Islet precursor cell (in vitro differentiated cells): ENCODE measurements at places on chromosomes 16 and 17.

- DNase-seq, result no peak
Measured at GRCh38 chr17:4944554-4945175, 3.7 kb downstream of the PFN1 start.

- DNase-seq, result no peak
Measured at GRCh38 chr17:49216953-49217650, 6.6 kb downstream of the ABI3 start.

DNA sequence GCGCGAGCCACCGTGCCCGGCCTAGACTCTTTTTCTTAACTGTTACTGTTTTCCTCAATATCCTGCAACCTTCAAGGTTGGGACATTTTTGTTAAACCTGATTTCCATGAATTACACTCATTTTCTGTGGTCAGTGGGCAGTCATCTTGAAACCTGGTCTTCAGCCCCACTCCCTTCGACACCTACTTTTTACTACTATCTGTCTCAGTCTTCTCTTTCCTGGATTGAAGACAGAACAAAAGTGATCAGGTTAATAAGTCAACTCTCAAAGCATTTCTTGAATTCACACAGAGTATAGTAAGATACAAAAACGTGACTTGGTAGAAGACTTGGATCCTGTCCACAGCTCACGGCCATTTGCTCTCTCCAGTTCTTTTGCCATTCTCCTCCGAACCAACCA, 6.1 kb downstream of the MINK1 start:
- no peak for DNase-seq

DNA sequence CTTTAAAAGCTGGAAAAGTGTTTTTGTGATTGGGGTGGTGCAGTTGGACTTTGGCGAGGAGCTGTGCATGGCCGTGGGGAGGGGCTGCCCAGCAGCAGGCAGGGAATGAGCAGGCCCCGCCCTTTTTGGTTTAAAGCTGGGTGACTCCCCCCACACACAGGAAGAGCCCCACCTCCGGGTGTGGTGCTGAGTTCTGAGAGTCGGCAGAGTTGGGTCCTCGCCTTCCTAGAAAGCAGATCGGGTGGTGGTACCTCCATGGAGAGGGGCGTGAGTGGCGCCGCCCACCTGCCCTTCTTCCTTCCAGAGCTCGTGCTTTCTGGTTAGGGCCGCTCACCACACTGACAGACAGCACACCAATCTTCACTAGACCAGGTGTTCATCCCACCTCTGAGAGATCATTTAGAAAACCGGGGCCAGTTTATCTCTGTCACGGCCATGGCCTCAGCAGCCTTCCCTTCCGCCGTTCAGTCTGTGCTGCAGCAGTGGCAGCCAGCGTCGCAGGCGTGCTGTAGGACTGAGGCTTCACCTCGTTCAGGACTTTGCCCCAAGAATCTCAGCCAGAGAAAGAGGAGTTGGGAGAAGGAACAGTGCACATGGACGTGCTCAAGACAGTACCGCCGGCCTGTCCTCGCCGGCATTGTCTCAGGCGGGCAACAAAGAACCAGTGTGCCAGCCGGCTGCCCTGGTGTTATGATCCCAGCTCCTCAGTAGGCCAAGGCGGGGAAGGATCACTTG, 144.0 kb upstream of the CHMP6 start:
- no peak for DNase-seq
